ENCODE measurements at places on chromosomes 12 and 14.

DNA sequence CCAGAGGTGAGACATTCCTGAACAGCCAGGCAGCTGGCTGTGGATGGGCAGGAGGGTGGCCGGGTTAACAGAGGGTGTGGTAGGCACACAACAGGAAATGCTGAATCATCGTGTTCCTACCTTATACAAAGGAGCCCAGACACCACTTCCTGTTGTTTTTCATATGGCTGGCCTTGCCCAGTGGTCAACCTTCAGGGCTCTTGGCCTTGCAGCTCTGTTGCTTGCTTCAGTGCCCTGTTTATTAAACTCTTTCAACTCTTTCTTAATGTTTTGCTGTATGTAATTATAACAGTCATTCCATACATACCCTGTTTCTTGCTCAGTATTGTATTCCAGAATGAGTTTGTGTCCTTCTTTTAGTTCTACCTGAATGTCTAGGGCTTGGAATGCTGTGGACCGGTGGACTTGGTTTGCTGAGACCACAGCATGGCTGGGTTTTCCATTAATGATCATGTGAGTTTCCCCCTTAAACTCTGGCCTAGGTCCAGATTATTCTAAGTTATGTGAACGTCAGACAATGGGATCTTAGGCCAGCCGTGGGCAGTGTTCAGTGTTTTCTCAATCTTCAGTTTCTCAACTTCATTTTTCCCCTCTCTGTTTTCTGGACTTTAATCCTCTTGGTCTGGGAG lies 11.9 kb downstream of the CFAP54 start:
- peak; percentile 39 for DNase-seq

DNA sequence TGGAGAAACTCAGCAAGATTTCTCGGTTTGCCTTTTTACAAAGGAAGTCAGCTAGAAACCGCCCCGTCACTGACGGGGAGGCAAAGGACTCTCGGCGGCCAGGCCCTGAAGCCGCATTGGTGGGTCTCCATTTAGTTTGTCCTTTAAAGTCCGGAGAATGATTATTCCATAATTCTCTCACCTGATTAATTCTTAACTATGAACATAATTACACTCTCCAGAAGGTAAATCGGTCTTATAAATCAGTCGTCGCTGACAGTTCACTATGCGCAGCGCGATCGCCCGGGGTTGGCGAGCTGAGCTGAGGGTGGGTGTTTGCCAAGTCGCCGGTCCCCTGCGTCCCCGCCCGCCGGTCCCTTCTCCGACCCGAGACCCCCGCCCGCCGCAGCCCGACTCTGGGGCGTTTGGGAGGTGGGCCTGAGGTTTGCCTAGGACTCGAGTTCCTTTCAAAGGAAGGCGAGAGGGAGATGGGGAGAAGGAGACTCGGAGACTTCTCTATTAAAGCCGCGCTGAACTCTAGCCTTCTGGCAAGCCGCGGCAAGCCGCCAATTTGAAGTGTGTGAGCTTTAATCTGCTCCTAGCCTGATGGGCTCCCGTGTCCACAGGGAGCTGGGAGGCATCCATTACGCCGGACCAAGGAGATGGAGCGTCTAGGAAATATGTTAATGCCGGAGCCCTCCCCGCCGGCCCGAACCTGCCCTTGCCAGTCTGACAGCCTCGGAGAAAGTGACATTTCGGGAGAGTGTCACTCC lies 392.9 kb downstream of the NOVA1 start:
- no peak for DNase-seq

- no peak for DNase-seq
These were observed 122.7 kb downstream of the PAPOLA start for GRCh38 chr14:96624661-96625425.

- no peak for DNase-seq
These were observed 319.0 kb downstream of the FOXG1 start for GRCh38 chr14:29085546-29085945.

DNA sequence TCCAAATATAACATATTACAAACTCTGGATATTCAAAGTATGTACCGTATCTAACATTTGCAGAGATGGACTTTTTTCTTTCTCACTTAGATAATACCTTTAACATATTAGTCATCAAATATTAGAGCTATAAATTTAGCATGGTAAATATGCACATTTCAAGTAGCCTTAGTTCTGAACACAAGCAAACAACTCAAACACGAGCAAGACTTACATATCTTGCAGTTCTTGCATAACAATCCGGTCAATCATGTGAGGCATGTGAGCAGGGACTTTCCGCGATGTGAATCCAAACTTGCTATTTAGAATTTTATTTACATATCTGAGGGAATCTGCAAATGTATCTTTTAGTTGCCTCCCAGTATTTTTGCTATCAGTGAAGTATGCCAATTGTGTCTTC lies 22.1 kb upstream of the SYCP3 start:
- no peak for DNase-seq

GRCh38 chr12:120159509-120160237 lies 34.8 kb downstream of the GCN1 start:
- DNase-seq = no peak

DNA sequence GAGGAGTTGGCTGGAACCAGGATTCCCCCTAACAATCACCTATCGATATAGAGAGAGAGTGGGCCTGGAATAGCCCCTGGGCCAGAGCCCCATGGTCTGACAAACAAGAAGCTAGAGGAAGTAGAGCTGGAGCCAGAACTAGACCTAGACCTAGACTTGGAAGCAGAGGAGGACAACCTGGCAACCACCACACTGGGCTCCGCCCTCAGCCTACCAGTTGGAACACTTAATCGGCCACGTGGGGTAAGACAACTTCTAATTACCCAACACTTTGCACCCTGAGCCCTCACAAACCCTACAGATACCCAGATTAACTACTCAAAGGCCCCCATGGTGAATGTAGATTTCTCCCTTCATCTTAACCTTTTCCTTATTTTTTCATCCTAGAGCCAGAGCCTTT lies 4.6 kb upstream of the PA2G4 start:
- DNase-seq = no peak

GRCh38 chr14:64225151-64225757 lies 68.9 kb downstream of the ESR2 start:
- no peak for DNase-seq

DNA sequence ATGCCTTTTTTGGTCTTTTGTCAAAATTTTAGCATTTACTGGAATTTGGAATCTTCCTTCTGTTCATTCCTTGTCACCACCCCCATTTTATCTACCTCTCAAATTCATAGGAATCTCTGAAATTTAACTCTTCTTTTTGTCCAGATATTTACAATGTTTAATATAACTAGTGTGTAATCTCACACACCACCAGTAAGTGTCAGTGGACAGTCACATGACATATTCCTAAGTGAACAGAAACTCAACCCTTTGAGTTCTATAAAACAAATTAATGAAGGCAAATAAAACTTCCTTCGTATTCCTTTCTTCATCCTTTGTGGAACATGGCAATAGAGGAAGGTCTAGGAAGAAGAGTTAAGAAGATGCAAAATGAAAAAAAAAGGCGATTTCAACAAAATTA lies 26.6 kb downstream of the ATF7 start:
- peak; percentile 54 for DNase-seq

DNA sequence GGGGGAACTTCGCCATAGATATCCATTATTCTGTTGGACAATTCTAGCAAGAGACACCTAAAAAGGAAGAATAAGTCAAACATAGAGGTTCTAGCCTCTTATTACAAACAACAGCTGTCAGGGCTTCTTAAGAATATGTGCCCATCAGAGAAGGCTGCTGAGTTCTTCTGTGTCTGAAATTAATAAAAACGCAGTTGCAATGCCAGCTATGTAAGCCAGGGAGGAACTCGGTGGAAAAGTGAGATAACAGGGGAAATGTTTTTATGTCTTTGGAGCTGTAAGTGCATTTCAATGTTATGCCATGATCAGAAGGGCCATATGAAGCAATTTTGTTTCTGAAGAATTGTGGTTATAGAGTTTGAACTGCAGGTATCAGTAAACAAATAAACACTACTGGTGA lies 95.0 kb downstream of the SYT1 start:
- no peak for DNase-seq

Data from common myeloid progenitor, CD34-positive (primary cell).